Hippocampal formation (tissue), 2 donors: ENCODE measurements at places on chromosomes 2 and 18.

DNA sequence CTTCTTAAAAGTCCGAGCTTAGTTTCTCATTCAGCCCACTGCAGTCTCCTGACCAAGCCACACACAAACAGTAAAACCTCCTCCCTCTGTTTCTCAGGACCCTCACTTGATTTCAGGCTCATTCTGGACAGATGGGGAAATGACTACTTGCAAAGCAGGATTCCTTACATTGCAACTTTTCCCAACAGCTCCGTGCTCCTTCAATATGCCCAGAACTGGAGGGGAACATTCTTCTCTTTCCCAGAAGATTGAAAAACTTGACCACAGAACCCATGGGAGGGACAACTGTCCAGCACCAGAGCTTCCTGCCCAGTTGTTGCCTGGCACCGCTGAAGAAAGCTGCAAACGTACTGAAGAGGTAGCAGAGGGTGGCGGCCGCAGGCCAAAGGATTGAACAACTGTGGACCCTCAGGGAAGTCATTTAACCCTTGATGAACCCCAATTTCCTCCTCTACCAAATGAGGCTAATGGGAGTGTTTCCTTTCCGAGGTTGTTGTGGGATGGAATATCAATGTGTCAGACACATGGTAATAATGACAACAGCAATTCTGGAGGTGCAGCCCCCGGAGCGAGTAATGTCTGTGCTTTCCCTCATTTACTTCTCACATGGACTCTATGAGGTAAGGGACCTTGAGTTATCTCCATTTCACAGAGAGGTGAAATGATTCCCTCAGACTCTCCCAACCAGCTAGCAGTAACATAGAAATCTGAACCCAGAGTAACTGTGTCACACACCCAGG is 25.0 kb downstream of the BCL11A start:
- no peak for DNase-seq

GRCh38 chr2:218813771-218814460 is 17.7 kb downstream of the PRKAG3 start:
- no peak for DNase-seq

DNA sequence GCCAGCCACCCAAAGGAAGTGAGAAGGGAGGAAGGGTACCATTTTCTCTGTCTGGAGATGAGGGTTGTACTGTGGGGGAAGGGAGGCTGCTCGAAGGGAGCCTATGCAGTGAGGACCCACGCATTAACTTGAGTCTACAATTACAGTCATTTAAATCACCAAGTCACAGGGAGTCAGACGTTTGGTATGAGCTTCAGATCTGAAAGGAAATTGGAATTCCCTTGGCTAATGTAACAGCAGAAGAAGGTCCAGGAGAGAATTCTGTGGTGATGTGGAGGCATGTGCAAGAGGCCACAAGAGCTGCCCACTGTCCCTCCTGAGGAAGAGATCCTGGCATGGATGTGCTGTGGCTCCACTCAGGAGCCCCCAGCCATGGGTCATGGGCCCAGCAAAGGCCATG is 22.5 kb downstream of the DAPL1 start:
- no peak for DNase-seq

GRCh38 chr2:119225105-119225865 is 1.7 kb downstream of the STEAP3 start:
- DNase-seq: no peak

- DNase-seq: no peak
These were observed 92.3 kb downstream of the BIN1 start for GRCh38 chr2:127014630-127015029.

GRCh38 chr18:44453505-44453904 is 227.2 kb upstream of the SETBP1 start:
- DNase-seq: no peak

GRCh38 chr18:67615876-67616275 is 99.4 kb upstream of the DSEL start:
- no peak for DNase-seq

DNA sequence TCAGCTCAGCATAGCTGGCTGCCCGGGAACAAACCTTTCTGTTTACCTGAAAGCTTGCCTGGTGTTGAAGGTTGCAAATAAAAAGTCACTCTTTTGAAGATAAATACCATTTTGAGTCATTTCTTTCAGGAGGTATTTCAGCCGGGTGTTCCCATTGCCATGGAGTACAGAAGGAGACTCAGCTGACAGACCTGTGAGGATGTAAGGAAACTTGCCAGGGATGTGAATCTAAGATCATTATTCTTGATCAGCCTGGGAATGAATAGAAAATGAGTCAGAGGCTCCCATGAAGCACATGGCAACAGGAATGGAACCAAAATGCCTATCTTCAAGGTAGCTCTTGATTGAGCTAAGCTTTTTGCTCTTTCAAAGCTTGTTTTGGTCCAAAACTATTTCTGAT is 231.2 kb downstream of the CYRIA start:
- no peak for DNase-seq

- DNase-seq: peak; percentile 74
These were observed 247.5 kb downstream of the DYSF start for GRCh38 chr2:71700658-71701397.

DNA sequence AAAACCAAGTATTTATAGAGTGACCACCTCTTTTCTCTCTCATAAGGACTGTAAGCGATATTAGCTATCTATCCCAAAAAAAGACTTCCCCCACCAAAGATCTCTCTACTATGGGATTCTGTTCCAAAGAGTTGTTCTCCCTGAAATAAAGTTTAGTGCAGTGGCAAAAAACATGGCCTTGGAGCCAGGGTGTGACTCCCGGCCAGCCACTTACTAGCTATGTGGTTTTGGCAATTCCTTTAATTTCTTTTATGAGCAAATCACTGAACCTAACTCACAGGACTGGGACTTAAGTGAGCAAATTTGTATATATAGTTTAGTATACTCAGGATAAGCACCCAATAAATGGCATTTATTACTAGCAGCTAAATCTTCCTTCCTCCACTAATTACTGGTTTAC is 42.6 kb downstream of the SESTD1 start:
- no peak for DNase-seq

DNA sequence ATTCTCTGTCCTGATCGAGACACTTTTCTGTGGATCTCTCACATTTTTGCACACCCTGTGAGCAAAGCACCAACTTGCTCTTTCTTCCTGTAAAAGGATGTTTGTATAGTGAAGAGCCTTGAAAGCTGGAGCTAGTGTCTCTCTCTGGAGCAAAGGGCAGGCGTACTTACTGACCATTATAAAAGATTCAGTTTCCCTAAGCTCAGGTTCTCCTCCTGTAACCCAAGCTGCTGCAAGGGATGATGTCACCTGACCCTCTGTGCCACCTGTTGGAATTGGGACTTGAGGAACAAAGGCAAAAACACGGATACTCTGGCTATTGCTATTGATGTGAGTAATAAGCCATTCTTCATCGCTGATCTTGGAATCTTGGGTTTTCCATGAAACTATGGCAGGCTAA is 52.6 kb upstream of the NEMP2 start:
- DNase-seq: no peak

- DNase-seq: no peak
These were observed 1072.4 kb downstream of the RPIA start for GRCh38 chr2:89763581-89764485.

- no peak for DNase-seq
These were observed 148.7 kb downstream of the CABLES1 start for GRCh38 chr18:23283916-23284430.

- DNase-seq: no peak
These were observed 45.2 kb downstream of the ST3GAL5 start for GRCh38 chr2:85843543-85843942.

DNA sequence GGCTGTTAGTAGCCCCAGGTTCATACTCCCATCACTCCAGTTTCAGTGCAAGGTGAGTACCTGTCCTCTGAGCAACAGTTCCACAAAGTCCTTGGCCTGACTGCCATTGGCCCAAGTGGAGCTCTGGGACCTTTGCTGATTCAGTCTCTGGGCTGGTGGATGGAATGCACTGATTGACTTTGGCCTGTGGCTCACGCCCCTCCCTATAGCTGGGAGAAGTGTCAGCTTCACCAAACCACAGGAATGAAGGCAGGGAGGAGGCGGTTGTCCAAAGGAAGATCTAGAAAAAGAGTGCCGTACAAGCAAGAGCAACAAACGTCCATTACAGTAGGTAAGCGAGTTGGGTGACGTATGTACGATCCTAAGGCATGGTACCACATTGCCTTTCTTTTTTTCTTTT is 34.0 kb downstream of the QPCT start:
- DNase-seq: no peak

DNA sequence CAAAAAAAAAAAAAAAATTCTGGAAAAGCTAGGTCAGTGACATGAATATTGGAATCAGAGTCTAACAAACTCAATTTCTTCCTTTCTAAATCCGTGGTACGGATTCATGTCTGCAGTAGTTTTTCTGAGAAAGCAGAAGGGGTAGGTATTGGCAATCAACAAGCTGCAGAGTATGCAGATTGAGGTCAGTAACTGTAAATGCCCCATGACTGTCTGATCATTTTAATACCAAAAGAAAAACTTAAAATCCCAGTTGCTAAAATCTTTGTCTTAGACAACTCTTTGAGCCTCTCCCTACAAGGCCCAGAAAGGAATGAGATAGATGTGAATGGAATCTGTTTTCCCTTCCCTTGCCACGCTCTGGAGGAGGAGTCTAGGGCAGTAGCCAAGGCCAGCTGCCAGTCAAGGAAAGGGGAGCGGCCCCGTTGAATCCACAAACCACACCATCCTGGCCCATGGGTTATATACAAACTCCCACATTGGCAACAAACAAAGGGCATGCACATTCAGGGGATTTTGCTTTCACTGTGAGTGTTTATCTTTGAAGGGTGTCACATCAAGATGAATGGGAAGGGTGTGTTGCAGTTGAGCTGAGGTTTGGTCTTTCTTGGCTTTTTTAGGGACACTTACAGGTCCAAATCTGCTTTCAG is 6.1 kb upstream of the CASP8 start:
- no peak for DNase-seq

GRCh38 chr2:50820176-50820575 is 211.8 kb downstream of the NRXN1 start:
- DNase-seq: no peak

- DNase-seq: no peak
These were observed 418.3 kb upstream of the RAB12 start for GRCh38 chr18:8190980-8191379.

GRCh38 chr2:98872526-98872925 is 63.5 kb downstream of the CRACDL start:
- no peak for DNase-seq

DNA sequence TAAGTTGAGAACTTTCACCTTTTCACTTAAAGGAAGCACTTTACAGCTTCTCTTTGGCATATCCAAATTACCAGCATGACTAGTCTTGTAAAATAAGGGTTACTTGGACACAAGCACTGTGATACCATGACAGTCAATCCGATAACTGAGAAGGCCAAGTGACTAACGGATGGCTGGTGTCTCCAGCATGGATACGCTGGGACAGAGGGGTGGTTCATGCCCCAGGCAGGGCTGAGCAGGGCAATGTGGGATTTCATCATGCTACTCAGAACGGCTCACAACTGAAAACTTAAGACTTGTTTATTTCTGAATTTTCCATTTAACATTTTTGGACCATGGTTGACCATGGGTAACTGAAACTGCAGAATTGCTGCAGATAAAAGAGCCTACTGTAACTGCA is 43.1 kb upstream of the GPR155 start:
- DNase-seq: no peak

- no peak for DNase-seq
These were observed 45.1 kb downstream of the TRAK2 start for GRCh38 chr2:201406077-201406662.

GRCh38 chr2:231050018-231050901 is 6.4 kb upstream of the PSMD1 start:
- peak; percentile 35 for DNase-seq

GRCh38 chr2:75564713-75565359 is 4.1 kb upstream of the EVA1A start:
- no peak for DNase-seq

- no peak for DNase-seq
These were observed 17.5 kb downstream of the ACAA2 start for GRCh38 chr18:49795612-49796552.

- DNase-seq: no peak
These were observed 84.6 kb upstream of the RFX8 start for GRCh38 chr2:101559551-101559950.

GRCh38 chr2:239255628-239256349 is 145.0 kb downstream of the HDAC4 start:
- DNase-seq: no peak

GRCh38 chr2:216082117-216082711 is 495 bp downstream of the TMEM169 start:
- no peak for DNase-seq

DNA sequence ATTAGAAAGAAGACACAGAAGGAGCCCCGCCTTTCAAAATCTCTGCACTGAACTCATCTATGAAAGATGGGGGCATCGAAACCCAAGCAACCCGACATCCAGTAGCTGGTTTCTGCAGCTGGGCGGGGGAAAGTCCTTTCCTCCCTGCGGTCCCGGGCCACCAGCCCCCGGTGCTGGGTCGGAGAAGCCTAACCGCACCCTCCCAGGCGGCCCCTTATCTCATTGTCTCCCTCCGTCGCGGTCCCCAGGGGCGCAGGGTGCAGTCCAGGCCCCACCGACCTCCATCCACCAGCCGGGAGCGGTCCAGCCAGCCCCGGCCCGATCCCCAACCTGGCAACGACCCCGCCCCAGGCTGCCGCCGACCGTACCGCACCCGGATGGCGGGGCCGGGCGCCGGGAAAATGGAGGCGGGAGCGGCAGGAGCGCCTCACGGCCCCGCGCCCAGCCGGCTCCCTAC is 452 bp downstream of the RAPH1 start:
- no peak for DNase-seq

DNA sequence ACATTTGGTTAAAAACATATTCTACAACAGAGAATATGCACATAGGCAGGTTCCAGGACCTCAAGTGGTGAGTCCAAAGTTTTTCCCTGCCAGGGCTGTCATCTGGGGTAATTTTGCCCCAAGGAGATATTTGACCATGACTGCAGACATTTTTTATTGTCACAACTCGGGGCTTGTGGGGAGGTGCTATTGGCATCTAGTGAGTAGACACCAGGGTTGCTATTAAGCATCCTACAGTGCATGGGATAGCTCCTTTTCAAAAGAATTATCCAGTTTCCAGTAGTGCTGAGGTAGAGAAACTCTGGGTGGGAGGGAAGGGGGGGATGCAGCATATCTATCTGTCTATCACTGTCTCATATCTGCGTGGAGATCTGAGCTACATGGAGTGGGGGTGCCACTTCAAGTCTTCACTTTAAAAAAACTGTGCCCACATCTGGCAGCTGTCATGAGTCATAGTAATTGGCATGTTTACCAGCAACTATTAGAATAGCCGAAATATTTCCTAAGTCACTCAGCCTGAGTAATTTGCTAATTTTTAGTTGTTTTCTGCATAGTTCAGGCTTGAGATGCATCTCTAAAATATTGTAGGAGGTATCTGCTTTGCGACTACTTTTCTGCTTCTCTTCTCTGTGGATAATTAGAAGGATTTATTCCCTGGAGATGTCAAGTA is 254.0 kb upstream of the RBMS1 start:
- no peak for DNase-seq

GRCh38 chr2:132877923-132878322 is 207.9 kb upstream of the LYPD1 start:
- DNase-seq: no peak

GRCh38 chr18:44323125-44323524 is 357.6 kb upstream of the SETBP1 start:
- no peak for DNase-seq
